ENCODE measurements at places on chromosomes 1 and 21.
A peak's percentile ranks its signal among the peaks of the same experiment; 100 is the strongest.

DNA sequence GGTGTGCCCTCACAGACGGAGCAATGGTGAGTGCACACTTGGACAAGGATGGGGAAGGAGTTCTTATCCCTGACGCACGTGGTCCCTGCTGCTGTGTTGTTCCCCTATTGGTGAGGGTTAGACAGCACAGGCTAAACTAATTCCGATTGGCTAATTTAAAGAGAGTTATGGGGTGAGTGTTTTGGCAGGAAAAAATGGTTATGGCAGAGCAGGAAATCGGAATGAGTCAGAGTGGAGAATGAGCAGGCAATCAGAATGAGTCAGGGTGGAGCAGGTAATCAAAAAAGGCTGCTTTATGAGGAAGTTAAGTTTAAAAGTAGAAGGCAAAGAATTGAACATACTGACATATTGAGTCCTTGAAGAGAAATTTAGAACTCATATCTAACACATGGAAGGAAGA lies 100.5 kb downstream of the NGF start:
- no peak for DNase-seq

GRCh38 chr1:107724648-107725047 lies 240.3 kb downstream of the VAV3 start:
- DNase-seq = no peak

- no peak for DNase-seq
Observed at GRCh38 chr1:221788466-221788865, 46.6 kb upstream of the DUSP10 start.

GRCh38 chr1:29975036-29975694 lies 738.8 kb downstream of the PTPRU start:
- peak; percentile 9 for DNase-seq

DNA sequence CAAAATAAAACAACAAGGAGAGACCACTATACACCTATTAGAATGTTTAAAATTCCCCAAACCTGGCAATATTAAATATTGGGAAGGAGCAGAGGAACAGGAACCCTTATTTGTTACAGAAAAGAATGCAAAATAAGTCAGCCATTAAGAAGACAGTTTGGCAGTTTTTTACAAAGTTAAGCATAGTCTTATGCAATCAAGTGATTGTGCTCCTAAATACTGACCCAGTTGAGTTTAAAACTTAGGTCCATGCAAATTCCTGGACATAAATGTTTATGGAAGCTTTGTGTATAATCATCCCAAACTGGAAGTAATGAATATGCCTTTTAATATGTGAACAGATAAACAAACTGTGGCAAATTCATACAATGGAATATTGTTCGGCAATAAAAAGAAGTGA lies 72.9 kb upstream of the RGS4 start:
- no peak for DNase-seq

DNA sequence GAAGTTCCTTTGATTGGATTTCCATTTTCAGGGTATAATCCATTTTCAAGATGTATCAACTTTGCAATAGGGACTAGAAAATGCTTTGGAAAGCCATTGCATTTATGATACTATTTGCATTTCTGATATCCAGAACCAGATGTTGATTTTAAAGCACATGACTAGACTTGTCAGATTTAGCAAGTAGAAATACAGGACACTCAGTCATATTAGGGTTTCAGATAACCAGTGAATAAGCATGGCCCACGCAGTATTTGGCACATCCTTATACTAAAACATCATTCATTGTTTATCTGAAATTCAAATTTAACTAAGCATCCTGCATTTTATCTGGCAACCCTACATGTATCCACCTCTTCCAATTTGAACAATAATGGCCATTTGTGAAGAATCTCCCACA lies 113.3 kb upstream of the DPT start:
- no peak for DNase-seq

GRCh38 chr1:96080925-96081324 lies 640.7 kb upstream of the PTBP2 start:
- DNase-seq = no peak

DNA sequence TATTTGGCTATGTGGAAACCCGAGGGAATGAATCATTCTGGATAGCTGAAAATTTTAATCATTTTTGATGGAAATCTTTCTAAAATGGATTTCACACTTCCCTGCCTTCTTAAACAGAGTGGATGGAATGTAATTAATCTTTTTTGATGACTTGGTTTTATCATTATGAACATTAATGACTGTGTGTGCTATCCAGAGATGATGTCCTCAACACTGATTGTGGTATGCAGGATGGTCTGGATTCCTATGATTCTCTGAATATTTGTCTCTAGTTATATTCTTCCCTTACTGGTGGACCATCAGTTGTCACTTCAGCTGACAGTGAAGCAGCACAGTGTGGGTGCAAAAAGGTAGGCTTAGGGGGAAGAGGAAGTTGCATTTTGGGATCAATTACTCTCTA lies 513.5 kb downstream of the LMO4 start:
- no peak for DNase-seq

- no peak for DNase-seq
Observed at GRCh38 chr1:159889821-159890252, 10.1 kb downstream of the CFAP45 start.

GRCh38 chr1:85465786-85466134 lies 801 bp upstream of the DDAH1 start:
- no peak for DNase-seq

- no peak for DNase-seq
Observed at GRCh38 chr21:45088729-45089128, 14.3 kb downstream of the ADARB1 start.

- DNase-seq = no peak
Observed at GRCh38 chr1:35629051-35629450, 12.3 kb downstream of the PSMB2 start.

GRCh38 chr1:164622068-164622845 lies 63.3 kb downstream of the PBX1 start:
- no peak for DNase-seq

- DNase-seq = peak; percentile 16
Observed at GRCh38 chr21:15560383-15561056, 169.3 kb upstream of the USP25 start.

DNA sequence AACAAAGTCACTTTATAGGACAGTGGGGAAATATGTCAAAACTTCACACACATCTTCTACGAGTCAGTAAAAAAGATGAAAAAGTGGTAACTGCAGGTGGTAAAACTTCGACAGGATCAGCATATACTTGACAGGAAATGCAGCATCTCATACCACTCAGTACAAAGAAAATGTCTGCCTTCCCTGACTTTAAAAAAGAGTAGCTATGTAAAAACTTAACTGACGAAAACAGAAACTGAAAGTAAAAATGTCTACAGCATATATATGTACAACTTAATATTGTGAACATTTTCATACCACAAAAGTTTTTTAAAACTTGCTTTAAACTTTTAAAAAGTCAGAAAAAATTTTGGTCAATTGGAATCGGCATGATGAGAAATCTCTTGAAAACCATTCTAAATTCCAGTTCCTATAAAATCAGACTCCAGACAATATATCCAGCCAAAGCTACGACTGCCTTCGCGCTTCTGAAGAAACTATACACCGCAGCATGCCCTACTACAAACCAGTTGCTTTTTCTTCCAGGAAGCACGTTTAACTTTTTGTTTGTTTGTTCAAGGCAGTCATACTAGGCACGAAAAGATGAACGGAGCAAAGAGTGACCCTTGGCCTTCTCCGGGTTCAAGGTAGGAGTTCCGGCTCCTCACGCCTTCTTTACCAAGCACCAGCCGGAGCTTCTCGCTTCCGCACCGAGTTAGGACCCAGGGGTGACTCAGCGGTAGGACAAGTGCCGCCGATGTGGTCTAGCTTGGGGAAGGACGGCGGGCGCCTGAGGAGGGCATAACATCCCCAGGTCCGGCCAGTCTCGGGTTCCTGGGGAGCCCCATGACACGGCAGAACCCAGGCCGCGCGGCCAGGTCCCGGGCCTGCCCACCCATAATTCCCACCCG lies 612 bp downstream of the PSMA5 start:
- peak; percentile 70 for DNase-seq

- DNase-seq = no peak
Observed at GRCh38 chr1:110727246-110727645, 52.5 kb upstream of the KCNA3 start.

DNA sequence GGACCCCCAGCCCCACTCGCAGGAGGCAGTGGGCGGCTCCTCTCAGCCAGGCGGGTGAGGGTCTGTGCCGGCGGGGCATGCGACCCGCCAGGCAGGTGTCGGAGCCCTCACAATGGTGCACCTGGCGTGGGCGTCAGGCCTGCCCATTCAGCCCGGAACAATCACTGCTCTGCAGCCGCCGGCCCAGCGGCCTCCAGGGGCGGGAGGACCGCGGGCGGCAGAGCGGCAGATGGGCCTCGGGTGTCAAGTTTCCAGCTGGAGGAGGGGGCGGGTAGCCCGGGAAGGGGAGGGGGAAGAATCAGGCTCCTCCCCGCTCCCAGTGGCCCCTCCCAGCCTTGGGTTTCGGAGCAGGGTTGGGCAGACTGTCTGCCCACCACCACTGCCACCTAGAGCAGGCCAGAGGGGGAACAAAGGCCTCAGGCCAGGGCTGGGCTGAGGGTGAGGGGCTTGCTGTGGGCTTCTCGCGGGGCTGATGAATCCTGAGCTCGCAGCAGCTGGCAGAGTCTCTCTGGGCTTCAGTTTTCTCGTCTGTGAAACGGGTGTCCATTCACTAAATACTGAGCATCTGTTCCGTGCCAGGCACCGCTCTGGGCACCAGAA lies 39.5 kb upstream of the CASZ1 start:
- DNase-seq = peak; percentile 7

DNA sequence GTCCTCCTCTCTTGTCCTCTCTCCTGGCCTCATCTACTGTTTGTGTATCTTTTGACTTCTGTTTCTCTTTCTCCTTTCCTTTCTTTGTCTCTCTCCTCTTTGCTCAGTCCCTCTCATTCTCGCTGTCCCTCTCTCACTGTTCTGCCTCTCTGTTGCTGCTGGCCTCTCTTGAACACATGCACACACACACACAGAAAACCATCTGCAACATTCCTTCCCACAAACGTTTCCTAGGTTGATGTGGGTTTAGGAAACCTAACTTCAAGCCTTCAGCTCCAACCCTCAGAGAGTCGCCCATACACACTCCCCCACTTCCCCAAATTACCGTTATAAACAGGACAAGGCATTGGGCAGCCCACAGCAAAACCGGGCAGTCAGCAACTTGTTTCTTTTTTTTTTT lies 10.9 kb upstream of the SSBP3 start:
- DNase-seq = no peak

DNA sequence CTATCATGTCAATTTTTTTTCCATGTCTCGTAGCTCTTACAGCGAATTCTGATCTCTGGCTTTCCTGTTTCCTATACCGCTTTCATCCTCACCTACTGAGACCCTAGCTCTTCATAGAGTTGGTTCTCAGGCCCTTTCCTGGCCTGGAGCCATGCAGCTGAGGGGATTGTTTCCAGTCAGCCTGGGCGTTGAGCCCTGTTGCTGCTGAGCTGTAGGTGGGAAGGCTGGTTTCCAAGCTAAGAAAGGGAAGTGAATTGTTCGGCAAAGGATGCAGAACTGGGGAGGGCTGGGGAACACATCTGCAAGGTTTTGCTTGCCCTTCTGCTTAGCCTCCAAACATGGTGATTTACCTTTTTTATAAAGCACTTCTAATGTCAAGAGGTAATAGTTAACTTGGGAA lies 41.5 kb downstream of the SPATA46 start:
- no peak for DNase-seq

GRCh38 chr1:85428471-85429089 lies 36.4 kb downstream of the DDAH1 start:
- DNase-seq = no peak

GRCh38 chr1:217105437-217105836 lies 382.2 kb upstream of the ESRRG start:
- DNase-seq = no peak

DNA sequence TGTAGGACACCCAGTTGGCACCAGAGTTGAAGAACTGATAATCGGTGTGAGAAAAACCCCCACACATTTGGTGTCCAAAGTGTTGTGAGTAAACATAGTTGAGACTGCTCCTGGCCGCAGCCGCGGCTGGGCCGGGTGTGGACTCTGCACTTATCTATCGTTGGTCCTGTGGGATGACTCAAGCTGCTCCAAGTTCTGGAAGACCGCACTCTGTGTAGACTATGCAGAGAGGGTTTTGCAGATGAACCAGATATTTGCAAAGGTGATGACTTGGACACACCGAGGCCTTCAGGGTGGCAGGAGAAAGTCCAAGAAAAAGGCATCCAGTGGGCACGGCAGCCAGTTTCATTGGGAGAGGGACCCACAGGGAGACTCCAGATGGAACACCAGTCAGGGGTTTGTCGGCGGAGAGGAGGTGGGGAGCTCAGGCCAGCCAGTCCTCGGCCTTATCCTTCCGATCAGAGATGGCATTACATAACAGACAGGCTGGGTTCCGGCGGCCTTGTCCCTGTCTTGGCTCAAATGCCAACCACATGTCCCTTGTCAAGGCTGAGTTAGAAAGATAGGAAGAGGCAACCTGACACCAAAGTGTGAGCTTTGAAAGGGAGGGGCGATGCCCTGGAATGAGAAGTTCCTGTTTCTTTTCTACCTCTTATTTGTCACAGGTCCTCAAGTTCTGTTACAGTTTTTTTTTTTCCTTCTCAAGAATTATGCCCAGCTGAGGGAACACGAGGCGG lies 21.1 kb downstream of the C2CD2 start:
- no peak for DNase-seq

- no peak for DNase-seq
Observed at GRCh38 chr1:7046314-7046713, 261.1 kb downstream of the CAMTA1 start.

- DNase-seq = no peak
Observed at GRCh38 chr1:10734375-10734774, 62.1 kb downstream of the CASZ1 start.

- no peak for DNase-seq
Observed at GRCh38 chr21:26941421-26941820, 25.5 kb downstream of the ADAMTS5 start.

DNA sequence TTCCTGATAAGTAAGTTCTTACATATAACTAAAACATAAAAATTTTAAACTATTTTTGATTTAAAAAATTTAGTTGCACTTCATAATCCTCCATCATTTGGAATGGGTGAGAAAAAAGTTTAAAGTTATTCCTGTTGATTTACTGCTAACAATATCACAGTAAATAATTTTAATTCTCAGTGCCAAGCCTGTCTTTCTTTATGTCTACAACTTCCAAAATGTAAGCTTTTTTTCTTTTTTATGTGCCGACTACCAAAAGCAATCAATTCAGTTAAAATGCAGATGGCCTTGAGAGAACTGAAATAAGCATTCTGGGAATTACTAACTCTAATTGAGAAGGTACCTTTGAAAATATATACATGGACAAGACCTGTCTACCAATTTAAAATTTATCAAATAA lies 1224.3 kb upstream of the B3GALT2 start:
- no peak for DNase-seq

- DNase-seq = no peak
Observed at GRCh38 chr1:116268211-116268610, 104.8 kb upstream of the ATP1A1 start.

GRCh38 chr1:21604208-21604957 lies 64.8 kb downstream of the RAP1GAP start:
- no peak for DNase-seq
